Left colon (tissue), 2 donors: ENCODE measurements at places on chromosomes 4 and X.

DNA sequence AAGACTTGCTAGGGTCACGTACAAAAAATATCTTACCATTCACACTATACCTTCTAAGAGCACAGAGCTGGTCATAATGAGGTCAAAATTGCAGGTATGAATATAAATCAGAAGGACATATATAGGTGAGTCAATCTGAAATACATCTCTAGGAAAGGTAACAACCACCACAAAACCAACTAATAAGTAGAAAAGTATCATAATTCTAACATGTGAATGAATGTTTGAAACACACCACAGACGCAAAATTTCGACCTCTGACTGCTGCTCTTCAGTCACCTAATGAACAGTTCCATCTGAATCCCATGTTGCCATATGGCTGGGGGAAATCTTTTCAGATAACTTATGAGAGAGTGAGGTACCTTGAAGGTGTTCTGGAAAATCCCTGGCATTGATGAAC is 22.1 kb downstream of the STAP1 start:
- DNase-seq: no peak

GRCh38 chr4:33625748-33626147 is 2618.6 kb downstream of the ARAP2 start:
- DNase-seq: no peak

DNA sequence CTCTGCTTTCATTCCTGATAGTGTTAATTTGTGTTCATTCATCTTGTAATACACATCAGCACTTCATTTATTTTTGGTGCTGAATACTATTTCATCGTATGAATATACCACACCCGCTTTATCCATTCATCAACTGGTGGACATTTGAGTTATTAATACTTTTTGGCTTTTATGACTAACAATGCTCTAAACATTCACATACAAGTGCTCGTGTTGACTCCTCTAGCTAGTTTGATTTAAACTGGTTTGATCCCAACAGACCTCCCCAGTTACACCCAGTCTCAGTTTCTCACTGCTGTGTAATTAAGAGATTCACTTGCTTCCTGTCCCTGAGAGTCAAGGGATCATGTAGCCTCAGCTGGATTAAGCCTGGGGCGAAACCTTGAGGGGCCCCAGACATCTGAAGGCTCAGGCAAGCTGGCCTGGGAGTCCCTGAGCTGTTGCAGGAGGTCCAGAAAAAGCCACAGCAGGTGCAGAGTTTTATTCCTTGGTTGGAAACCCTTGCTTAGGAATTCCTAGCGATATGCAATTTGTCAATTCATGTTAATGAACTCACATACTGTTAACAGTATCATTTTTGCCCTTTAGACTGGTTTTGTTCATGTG is 52.8 kb upstream of the CLDN24 start:
- DNase-seq: no peak

GRCh38 chr4:38514465-38515146 is 149.4 kb upstream of the KLF3 start:
- no peak for DNase-seq

DNA sequence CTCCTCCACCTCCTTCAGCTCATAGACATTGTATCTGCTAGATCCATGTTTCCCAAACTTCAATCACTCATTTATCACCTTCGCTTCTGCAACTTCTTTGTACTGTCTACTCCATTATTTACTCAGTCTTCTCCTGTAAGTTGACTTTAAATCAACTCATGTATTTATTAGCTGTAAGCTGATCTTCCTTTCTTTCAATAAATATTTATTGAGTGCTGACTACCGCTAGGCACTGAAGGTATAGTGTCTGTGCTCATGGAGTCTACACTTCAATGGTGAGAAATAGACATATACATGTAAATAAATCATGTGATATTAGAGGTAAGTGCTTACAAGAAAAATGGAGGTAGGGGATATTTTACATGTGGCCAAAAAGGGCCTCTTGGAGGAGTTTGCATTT is 74.6 kb downstream of the RASL11B start:
- no peak for DNase-seq

DNA sequence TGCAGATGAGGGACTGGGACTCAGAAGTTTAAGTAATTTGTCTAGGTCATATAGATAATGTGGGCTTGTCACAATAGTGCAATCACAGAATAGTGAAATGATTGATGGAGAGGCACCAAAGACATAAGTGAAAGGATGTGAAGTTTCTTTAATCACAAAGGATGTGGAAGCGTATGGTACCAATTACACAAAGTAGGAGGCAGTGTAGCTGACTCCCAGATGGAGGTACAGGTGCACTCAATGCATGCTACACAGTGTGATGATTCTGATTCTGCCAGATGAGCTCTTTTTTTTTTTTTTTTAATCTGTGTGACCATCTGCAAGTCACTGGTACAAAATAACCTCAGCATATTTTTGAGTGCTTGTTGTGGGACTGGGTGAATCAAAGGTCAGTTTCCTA is 411.3 kb downstream of the SPRY1 start:
- DNase-seq: no peak

DNA sequence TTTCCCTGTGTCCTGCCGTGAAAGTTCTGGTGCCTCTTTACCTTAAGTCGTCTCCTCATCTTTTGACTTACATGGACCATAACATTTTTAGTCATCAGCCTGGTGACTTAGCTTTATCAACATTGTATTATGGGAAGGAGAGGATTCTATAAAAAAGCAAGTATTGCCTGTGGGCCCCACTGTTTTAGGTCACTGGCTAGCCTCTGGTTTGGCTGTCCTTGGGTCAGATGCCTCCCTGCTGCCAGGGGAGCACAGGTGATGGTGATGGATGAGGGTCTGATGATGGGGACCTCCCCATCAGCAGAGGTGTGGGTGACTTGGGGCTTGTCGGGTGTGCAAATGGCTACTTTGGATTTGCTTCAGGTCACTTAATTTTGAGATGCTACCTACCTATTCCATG is 51.8 kb downstream of the FAM193A start:
- no peak for DNase-seq
